ENCODE measurements at places on chromosomes 3 and 15. TPM values are rescaled to one million over a fixed set of nuclear protein-coding genes. Genes with fewer than 3 reads are reported as not detected.

Gene ADCY5
- total RNA-seq = 1.7 TPM

Gene CHL1
- total RNA-seq = not detected

Gene ASB14
- total RNA-seq = 0.20 TPM

Gene CELSR3
- 3.8 TPM for total RNA-seq

Gene PLA2G4F
- total RNA-seq = not detected

Gene EBLN2
- 1.6 TPM for total RNA-seq

DNA sequence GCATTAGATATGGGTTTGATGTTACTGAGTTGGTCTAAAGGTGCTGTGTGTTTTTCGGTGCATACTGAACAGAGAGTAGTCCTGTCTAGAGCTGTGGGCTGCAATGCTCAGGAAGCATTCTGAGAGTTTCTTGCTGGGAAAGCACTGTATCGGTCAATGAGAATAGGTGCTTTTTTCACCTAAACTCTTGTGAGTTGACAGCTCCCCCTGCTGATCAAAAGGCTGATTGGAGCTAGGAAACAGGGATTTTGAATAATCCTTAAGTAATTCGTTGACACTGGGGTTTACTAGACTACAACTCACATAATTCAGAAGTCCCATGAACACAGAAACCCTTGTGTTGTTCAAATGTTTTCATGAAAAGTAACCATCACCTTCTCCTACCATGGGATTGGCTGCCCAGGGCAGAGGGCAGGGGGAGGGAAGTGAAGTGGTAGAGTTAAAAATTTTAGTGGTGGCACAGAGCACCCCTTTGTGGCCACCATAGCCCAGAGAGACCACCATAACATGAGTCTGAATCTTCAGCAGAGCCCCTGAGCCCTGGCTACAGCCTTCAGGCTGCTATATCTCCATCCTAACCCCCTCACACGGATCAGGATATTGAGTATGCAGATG lies 13.0 kb upstream of the MANF start:
- peak; percentile 68 for DNase-seq

- DNase-seq = no peak
These were observed 44.0 kb downstream of the PSMD6 start for GRCh38 chr3:63979093-63979885.

GRCh38 chr15:38705436-38706219 lies 141.0 kb upstream of the RASGRP1 start:
- DNase-seq = no peak

GRCh38 chr3:127829537-127829936 lies 7.2 kb upstream of the MGLL start:
- DNase-seq = peak; percentile 53

DNA sequence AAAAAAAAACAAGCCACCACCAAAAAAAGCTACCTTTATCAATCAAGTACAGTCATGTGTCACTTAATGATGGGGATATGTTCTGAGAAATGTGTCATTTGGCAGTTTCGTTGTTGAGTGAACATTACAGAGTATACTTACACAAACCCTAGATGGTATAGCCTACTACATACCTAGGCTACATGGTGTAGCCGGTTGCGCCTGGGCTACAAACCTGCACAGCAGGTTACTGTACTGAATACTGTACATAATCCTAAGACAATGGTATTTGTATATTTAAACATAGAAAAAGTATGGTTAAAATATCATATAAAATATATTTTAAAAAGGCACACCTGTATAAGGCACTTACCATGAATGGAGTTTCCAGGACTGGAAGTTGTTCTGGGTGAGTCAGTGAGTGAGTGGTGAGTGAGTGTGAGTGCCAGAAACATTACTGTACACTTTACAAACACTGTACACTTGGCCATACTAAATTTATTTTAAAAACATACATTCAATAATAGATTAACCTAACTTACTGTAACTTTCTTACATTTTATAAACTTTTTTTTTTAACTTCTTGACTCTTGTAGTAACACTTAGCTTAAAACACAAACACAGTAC lies 25.9 kb upstream of the JMJD7 start:
- peak; percentile 73 for DNase-seq

DNA sequence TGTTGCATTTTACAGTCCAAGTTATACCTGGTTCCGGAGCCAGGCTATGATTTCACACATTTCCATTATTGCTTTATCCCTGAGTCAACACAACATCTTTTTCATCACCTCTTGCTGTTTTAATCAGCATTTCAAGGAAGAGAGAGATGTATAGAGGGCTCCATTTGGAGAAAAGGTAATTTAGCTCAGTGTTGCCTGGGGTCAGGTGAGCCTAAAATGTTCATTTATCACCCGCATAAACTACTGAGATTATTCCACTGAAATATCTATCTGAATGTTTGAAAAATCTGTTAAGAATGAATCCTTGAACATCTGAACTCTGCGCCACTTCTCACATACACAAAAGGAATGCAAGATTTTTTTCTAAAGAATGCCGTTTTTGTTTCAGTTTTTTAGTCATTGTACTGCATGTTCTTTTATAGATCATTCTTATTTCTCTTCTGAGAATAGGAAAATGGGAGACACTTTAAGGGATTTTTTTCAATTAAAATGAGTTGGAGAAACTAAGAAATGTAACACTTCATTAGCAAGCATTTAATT lies 51.5 kb upstream of the AGTR1 start:
- no peak for DNase-seq

- DNase-seq = no peak
These were observed 23.7 kb upstream of the GPD1L start for GRCh38 chr3:32082721-32083120.

DNA sequence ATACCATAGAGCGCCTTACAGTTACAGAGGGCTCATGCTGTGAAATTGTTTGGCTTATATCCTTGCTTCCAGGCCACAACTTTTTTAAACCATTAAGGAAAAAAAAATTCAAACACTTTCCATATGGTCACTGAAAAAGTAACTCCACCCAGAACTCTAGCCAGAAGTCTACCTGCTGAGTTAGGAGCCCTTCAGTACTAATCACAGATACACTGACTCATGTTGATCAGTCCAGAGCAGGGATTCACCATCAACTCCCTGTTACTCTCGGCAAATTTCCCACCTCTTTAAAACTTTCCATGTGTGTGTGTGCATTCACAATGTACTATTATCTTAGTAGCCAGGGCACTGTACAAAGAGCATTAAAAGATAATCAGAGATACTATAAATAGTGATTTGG lies 372.8 kb downstream of the MAGI1 start:
- DNase-seq = no peak

DNA sequence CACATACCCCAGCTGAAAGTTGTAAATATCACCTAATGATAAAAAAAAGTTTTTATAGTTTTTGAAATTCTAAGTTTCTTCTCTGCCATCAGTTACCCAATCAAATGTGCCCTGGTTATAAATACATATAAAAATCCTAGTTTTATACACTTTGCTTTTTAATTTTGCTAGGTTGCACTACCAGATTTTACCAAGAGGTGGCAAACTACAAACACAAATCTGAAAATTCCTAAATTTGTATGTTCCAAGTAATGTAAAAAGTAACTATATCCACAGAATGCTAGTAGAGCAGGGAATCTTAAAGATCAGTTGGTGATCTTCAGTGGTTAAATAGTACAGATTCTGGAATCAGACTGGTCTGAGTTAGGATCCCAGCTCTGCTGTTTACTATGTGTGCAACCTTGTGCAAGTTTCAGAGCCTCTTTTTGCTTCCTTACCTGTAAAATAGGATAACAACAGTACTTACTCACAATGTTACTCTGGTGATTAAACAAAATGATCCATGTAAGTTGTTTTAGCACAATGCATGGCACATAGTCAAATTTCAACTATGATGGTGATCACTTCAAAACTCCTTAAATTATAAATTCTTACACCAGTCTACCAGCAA lies 11.0 kb downstream of the TRPM7 start:
- DNase-seq = peak; percentile 11

DNA sequence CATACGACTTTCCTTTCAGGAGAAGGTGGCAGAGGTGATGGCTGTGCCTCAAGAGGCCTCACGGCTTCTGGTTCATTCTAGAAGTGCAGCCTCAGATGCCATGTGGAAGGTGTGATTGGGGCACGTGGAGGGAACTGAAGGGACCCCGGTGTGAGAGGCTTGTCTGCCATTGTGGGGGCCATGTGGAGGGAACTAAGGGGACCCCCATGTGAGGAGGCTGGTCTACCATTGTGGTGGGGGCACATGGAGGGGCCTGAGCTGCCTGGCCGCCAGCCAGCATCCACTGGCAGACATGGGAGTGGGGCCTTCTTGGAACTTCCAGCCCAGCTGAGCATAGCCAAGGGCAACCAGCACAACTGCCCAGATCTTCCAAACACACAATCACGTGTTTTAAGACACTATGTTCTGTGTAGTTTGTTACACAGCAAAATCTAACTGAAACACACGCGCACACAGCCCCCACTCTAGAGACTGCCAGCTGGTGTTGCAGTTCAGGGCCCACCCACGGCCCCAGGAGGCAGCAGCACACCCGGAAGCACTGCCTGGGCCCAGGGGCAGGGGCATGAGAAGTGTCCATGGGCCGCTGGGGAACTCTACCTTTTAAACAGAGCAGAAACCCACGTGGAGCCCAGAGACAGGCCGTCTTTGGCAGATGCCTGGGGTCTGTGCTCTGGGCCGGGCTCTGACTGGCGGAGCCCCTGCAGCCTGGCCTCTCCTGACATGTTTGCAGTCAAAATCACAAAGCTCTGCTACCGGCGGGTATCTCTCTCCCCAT lies 66.8 kb downstream of the IQSEC1 start:
- no peak for DNase-seq

DNA sequence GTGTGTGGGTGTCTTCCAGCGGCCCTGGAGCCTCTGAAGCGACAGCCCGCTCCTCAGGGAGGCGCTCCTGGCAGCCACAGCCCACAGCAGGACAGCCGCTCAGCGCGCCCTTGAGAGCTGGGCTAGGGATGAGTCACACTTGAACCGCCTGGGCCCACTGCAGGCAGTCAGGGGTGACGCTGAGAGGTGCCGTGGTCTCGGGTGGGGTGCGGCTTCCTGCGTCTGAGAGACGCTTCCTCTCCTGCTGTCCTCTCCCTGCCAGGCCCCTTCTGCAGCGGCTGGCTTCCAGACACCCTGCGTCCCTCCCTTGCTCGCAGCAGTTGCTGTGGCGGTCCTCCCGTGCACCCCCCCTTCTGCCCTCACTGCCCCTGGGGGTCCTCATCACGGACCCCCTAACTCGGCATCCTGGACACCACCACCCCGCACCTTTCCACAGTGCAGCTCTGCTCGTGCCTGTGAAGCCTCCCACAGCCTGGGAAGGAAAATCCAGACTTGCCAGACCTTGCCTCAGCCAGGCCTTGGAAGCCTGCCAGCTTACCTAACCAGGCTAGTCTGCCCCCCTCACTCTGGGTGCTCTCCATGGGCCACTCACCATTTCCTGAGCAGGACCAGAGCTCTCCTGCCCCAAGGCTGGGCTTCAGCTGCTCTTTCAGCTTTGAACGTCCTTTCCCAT lies 1.1 kb upstream of the SPTBN5 start:
- peak; percentile 91 for DNase-seq

GRCh38 chr3:30155755-30156154 lies 450.6 kb upstream of the TGFBR2 start:
- DNase-seq = no peak

DNA sequence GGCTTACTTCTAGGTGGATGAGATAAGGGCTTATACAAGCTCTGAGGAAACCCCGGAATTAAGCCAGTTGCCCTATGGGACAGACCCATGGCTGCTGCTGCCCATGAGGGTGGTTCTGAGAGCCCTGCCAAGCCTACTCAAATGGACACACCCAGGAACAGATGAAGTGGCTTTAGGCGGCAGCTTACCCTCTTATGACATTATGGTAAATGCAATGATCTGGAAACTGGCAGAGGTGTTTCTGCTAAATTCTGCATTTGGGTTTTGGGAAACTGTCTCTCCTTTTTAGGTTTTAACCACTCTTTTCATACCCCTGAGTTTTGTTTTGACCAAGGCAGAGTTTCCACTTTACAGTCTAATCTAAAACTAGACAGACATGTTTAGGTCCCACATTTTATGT lies 9.0 kb upstream of the ZBED2 start:
- no peak for DNase-seq

GRCh38 chr3:160012108-160012507 lies 23.5 kb downstream of the IL12A start:
- no peak for DNase-seq

DNA sequence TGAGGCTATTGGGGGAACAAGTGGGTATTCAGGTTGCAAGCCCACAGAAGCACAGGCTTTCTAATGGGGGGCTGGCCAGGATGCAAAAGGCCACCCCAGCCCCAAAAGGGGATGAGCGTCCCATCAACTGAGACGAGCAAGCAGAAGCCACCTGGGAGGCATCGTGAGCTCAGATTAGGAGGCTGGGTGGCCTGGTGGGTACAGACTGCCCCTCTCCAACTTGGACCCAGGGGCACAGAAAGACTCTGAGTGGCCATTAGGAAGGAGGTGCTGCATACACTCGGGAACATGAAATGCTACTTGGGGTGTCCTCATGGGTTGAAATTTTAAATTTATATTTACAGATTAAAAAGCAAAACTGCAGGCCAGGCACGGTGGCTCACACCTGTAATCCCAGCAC lies 29.1 kb downstream of the SLC41A3 start:
- no peak for DNase-seq

DNA sequence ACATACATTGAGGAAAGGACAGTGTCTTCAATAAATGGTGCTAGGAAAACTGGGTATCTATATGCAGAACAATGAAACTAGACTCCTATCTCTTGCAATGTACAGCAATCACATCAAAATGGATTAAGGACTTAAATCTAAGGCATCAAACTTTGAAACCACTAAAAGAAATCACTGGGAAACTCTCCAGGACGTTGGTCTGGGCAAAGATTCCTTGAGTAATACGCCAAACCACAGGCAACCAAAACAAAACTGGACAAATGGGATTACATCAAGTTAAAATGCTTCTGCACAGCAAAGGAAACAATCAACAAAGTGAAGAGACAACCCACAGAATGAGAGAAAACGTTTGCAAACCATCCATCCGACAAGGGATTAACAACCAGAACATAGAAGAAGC lies 14.5 kb downstream of the LAMP3 start:
- peak; percentile 75 for DNase-seq

GRCh38 chr3:158974904-158975303 lies 173.1 kb downstream of the MFSD1 start:
- no peak for DNase-seq

- peak; percentile 25 for DNase-seq
These were observed 24.3 kb downstream of the CACNA2D3 start for GRCh38 chr3:54146506-54147239.

DNA sequence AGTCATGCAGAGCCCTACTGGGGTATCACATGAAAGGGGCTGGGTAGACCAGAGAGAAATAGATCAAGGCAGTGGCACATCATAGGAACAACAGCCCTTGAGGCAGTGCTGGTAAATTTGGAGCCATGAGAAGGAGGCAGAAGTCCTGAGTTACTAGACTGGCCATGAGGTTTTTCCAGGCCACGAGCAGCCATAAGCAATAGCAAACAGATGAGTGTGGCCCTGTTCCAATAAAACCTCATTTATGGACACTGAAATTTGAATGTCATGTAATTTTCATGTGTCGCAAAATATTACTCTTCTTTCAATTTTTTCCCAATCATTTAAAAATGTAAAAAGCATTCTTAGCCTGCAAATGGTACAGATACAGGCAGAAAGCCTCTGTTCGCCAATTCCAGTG lies 28.1 kb upstream of the LRRN1 start:
- DNase-seq = no peak

- no peak for DNase-seq
These were observed 176.1 kb upstream of the CCDC54 start for GRCh38 chr3:107201146-107201545.

- DNase-seq = peak; percentile 86
These were observed 223.2 kb downstream of the MTHFS start for GRCh38 chr15:79673416-79674123.

Measured in HT1080 (cell line).